ENCODE measurements at places on chromosomes 4 and X.
A peak's percentile ranks its signal among the peaks of the same experiment; 100 is the strongest.

DNA sequence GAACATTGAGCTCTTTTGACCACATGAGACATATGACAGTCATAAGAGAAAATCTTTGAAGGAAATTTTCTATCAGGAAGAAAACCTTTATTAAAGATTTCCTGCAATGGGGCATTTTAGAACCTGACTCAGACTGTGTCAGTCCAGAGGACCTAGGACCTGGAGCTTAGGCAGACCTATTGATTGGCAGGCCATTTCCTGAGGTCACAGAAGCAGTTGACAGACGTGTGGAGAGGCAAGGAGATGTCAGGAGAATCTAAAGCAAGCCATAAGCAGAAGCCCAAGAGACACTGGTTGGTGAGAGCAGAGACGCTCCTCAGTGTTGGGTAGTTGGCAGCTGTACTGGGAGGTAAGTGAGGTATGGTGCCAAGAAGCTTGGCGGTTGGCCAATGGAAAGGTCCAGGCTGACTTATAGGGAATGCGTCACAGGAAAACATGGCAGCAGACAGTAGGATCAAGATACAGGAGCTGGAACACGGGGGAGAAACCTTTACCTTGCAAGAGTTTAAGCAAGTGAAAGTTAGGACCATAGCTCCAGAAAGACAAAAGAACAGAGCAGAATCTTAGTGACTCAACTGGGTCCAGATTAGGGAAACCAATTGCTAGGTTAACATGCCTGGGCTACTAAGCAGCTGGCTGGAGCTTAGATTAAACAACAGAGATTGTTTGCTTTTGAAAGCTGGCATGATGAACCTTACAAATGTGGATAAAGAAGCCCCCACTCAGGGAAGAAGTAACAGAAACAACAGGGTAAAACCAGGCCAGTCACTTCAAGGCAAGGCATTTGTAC, 18.6 kb downstream of the PALLD start:
- no peak for DNase-seq

- DNase-seq: peak; percentile 43
Observed at GRCh38 chrX:129875669-129876068, 30.3 kb upstream of the UTP14A start.

DNA sequence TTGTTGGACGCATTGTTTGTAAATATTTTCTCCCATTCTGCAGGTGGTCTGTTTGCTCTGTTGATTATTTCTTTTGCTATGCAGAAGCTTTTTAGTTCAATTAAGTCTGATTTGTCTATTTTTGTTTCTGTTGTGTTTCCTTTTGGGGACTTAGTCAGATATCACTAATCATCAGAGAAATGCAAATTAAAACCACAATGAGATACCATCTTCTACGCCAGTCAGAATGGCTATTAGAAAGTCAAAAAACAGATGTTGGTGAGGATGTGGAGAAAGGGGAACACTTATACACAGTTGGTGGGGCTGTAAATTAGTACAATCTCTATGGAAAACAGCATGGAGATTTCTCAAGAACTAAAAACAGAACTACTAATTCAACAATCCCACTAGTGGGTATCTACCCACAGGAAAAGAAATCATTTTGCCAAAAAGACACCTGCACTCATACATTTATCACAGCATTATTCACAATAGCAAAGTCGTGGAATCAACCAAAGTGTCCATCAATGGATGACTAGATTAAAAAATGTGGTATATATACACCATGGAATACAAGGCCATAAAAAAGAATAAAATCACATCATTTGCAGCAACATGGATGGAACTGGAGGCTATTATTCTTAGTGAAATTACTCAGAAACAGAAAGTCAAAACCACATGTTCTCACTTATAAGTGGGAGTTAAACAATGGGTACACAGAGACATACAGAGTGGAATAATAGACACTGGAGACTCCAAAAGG, 8.1 kb downstream of the COQ2 start:
- DNase-seq: no peak

- DNase-seq: no peak
Observed at GRCh38 chrX:120145295-120145925, 13.0 kb upstream of the RHOXF2 start.

DNA sequence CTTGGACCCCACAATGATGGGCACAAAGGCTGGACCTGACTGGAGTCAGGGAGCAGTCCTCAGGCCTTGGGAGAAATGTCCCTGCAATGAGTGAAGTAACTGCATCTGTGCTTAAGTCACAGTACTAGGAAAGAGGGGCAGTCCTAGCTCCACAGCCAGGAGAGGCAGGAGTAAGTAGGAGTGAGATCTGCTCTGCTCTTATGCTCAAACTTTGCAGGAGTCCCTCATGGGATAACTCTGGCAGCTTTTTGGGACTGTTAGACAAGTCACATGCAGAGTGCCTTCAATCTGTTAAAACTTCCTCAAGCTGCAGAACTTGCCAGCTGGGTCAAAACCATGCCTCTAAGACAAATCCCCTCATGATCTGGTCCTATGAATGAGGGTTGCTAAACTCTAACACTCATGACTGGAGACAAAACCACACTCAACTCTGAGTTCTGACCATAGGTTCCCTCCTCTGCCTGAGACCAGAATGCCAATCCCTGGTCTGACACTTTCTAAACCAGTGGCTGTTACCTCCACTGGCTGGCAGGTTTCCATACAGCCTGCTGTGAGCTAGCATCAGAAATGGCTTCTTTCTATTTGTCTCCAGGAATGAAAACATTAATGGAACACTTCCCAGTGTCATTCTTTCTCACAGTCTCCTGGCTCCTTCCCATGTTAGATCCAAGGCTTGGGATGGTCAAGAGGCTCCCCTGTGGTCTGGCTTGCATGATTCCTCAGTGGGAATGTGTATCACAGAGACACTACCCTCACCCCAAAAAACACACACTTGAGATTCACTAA, 819.3 kb downstream of the PCDH7 start:
- DNase-seq: no peak

GRCh38 chr4:124593494-124593893, 119.0 kb downstream of the ANKRD50 start:
- DNase-seq: no peak

Data from NB4 (cell line).